ENCODE measurements at places on chromosomes 6 and 20. TPM values are rescaled to one million over a fixed set of nuclear protein-coding genes. Genes with fewer than 3 reads are reported as not detected.
A peak's percentile ranks its signal among the peaks of the same experiment; 100 is the strongest.

DNA sequence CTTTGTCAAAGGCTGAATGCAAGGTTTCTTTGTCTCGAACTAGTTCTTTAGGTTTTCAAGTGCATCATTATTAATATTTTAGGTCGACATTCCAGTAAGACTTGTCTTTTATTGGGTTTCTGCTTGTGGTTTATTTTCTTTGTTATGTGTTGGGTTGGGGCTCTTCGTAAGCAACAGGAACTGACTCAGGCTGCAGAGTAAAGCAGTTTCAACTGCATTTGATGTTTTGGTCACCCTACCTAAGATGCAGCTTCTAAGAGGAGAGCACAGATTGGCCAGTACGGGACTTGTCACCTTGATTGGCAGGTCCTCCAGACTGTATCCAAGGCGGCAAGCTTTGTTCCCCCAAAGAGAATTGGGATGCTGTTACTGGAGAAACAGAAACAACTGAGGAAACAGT lies 149.5 kb upstream of the SULF2 start:
- no peak for DNase-seq

DNA sequence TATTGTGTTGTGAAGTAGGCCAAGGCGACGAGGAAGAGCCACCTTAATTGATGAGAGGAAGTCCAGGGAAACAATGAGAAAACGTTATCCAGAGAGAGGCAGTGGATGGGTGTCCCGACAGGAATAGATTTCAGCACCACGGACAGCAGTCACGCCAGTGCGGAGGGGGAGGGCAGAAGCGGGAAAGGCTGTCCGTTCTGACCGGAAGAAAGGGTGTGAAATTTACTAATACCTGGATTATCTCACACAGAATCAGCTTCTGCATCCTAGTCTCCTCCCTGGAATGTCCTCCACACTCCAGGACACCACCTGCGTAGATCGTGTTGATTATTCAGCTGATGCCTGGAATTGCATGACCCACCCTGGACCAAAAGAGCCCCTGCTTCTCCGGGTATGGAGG lies 7.4 kb upstream of the BPIFA3 start:
- peak; percentile 80 for DNase-seq

- no peak for DNase-seq
Observed at GRCh38 chr6:152161501-152161900, 354.0 kb downstream of the ESR1 start.

DNA sequence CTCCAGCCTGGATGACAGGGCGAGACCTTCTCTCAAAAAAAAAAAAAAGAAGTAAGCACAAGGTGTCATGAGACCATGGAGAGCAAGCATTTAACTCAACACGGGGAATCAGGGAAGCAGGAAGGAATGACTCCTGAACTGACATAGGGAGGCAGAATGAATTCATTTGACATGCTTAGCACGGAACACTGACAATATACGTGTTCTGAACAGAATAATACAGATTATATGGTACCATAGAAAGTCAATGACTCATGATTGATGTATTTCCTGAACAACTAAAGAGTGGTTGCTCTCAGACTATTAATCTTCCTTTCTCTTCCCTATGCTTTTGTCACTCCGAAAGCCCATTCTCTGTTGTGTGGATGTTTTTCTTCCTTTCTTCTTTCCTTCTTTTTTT lies 20.7 kb upstream of the ASIP start:
- DNase-seq = no peak

GRCh38 chr6:6515691-6516607 lies 72.6 kb upstream of the LY86 start:
- DNase-seq = no peak

- DNase-seq = peak; percentile 43
Observed at GRCh38 chr6:87806635-87807034, 104.6 kb upstream of the AKIRIN2 start.

DNA sequence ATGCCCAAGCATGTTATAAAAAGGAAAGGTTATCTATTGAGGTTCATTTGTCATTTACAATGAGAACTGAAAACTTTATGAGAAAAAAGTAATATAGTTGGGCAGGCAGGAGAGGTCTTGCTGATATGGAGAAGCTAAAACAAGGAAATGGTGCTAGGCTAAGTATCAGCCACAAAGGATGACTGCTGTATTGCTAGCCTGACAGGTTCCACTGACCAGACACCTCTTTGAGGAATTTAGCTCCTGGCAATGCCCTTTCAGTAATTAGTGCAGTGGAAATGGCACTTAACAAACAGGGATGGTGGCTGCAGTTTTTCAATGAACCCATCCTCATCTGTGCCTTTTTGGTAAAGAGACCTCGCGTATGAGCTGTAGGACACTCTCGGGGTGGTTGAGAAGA lies 284.4 kb downstream of the ZFAND3 start:
- DNase-seq = no peak

GRCh38 chr6:33492093-33492492 lies 37.7 kb downstream of the ZBTB9 start:
- no peak for DNase-seq

DNA sequence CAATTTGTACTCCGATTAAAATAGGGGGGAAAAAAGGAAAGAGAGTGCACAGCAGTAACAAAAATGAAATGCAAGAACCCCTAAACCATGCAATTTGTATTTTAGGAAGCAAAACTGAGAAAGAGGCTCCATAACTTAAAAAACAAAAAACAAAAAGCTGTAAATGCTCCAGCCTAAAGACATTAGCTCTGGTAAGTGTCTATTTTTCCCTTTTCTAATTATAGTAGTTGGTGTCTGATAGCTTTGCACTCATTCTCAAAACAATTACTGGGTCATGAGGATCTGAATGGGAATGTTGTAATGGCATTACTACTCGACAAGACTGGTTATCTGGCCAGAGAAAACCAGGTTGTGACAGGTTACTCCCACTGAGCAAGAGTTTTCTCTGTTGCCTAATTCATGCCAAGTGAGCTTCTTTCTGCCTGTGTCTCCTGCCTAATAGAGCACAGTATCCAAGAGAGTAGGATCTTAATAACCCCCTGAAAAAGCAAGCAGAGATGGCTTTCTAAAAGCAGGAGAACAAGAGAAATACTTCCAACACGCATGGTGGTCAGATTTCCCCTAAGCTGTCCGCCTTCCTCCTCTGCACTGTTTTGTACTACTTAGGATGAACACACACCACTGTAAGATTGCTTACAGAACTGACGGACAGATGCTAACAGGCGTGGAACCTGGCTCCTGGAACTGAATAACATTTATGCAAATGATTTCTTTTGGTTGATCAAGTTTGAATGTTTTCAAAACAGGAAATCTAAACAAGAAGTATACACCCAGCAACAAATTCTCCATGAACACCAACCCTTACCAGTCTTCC lies 86.4 kb downstream of the FKBP5 start:
- peak; percentile 68 for DNase-seq

DCDC2 gene
- 0.08 TPM for total RNA-seq

Measured in myocyte (in vitro differentiated cells).